Karpas-422 (cell line): ENCODE measurements at places on chromosomes 5 and 9. TPM values are rescaled to one million over a fixed set of nuclear protein-coding genes. Genes with fewer than 3 reads are reported as not detected.

DNA sequence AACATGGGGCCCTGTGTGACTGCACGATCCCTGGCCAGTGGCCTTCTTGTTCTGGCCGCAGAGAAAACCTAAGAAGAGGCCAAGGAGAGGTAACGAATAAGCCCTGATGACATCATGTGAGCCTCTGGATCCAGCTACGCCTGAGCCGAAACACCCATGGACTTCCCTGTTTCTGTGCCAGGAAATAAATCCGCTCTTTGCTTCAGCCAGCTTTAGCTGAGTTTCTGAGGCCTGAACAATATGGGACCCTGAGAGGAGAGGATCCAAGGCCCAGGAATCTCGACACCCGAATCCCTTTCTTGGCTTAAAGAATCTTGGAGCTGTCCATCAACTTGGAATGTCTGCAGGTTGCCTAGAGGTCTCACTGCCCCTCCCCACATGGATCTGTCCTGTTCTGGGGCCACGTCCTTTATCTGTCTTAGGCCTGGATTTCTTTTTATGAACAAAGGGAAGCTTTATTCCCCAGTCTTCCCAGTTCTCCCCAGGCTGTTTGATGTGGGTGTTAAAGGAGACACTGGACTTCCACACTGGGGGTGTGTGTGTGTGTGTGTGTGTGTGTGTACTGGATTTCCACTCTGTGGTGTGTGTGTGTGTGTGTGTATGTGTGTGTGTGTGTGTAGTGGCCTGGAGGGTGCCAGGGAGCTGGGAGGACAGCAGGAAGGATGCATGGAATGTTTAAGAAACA, 13.7 kb downstream of the IER5L start:
- no peak for DNase-seq

DNA sequence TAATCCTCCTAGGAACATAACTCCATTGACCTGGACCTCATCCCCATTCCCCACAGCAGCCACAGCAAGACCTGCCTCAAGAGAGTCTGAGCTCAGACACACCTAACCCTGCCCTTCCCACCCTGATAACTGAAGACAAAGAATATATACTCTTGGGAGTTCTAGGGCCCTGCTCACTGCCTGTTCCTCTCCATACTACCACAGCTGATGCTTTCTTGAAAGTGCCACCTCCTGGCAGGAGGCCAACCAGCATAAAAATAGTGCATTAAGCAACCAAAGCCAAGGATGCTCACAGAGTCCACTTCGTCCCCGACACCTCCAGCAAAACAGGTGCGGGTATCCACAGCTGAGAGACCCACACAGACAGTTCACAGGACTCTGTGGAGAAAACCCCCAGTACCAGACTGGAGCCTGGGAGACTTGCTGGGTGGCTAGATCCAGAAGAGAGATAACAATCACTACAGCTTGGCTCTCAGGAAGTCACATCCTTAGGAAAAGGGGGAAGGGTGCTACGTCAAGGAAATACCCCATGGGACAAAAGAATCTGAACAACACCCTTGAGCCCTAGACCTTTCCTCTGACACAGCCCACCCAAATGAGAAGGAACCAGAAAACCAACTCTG, 23.5 kb downstream of the FAM114A2 start:
- DNase-seq, result no peak

GRCh38 chr9:135903358-135903656, 4.0 kb downstream of the CAMSAP1 start:
- no peak for DNase-seq

DNA sequence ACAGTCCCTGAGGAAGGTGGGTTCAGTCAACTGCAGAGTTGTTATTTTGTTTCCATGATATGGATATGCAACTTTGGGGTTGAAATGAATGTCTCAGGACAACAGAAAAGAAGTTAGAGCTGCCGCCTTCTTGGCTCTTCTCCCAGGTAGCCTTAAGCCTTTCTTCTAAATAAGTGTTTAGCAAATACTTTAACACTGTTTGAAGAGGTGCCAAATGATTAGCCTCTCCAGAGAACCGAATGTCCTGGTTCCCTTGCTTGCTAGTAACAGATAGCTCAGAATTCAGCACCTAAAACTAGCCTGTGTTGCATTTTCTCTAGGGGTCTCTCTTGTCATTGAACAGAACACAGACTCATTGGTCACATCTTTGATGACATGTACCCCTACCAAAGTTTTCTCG, 127.7 kb upstream of the PIK3R1 start:
- no peak for DNase-seq

GRCh38 chr5:150398722-150399523, 13.8 kb downstream of the CD74 start:
- peak; percentile 94 for DNase-seq

GRCh38 chr5:31855134-31856040, 216.5 kb downstream of the PDZD2 start:
- no peak for DNase-seq

GRCh38 chr5:162664846-162665245, 597.3 kb downstream of the GABRG2 start:
- no peak for DNase-seq

GRCh38 chr5:7869474-7870136, 657 bp downstream of the MTRR start:
- peak; percentile 63 for DNase-seq

The PFN3 gene
- total RNA-seq, result not detected in 2 replicates

The JAKMIP2 gene
- total RNA-seq, result 39.5 and 58.7 TPM in 2 replicates
